ENCODE measurements at places on chromosomes 3 and 15. TPM values are rescaled to one million over a fixed set of nuclear protein-coding genes. Genes with fewer than 3 reads are reported as not detected.

DNA sequence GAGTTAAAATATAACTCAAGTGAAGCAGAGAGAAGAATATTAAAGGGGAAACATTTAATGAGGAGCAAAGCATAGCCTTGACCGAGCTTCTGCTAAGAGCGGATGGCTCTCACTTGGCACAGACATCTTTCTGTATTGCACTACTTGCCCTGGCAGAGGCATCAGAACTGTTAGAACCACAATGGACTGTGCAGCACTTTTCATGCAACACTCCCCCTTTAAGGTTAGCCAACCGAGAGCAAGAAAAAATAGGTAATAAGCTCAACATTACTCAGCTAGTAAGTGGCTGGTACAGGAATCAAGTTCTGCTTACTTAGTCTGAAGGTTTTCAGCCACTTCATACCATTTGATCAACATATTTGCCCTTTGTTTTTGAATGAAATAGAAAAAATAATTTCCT is 33.7 kb downstream of the CRTC3 start:
- DNase-seq, result no peak

DNA sequence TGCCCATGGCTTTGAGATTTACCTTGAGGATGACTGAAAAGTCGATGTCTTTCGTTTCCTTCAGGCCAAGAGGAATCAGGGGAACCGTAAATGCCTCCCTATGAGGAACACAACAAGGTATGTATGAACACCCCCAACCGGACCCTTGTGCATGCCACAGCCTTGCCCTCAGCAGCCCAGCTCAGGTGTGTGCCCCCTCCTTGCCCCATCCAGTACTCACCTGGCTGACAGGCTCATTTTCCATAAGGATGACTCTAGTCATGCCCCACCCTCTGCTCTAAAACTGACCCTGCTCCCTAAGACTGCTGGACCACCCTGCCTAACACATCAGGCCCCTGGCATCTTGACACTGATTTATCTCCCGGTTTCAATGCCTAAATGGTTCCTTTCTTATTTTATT is 270.0 kb downstream of the GOLGA6L6 start:
- no peak for DNase-seq

GRCh38 chr3:157700405-157700804 is 197.2 kb upstream of the VEPH1 start:
- no peak for DNase-seq

DNA sequence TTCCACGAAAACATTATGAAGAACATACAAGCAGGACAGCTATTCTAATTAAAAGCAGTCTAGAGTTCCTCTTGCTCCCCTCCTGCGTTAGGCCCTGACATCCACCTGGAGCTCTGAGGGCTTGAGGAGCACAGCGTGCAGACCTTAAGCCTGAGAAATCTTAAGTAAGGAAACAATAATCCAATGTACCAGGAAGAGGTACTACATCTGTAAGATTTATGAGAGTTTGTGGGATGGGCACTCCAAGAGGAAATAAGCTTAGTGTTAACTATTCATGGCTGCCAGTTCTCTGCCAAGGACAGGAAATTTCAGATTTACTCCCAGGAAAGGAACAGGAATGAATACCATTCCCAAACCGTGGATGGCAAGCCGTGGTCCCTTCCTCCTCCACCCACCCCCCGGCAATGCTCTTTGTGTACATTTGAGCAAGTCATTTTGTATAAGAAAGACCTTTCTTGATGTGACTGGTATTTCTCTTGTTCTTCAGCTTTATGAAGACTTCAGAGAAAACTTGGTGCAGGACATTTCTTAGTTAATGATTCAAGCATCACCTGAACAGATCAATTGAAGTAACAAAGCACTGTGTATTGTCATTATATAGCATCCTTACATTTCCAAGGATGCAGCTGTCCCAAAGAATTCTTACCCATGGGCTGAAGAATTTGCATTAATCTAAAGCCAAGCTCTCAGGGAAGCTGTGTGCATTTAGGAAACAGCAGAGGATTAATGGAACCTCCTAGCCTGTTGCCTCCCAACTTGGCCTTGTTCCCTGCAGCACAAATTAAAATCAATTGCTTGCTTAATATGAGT is 28.8 kb upstream of the VILL start:
- DNase-seq, result peak; percentile 62

- DNase-seq, result no peak
Measured at GRCh38 chr3:186909078-186909853, 21.1 kb upstream of the ST6GAL1 start.

DNA sequence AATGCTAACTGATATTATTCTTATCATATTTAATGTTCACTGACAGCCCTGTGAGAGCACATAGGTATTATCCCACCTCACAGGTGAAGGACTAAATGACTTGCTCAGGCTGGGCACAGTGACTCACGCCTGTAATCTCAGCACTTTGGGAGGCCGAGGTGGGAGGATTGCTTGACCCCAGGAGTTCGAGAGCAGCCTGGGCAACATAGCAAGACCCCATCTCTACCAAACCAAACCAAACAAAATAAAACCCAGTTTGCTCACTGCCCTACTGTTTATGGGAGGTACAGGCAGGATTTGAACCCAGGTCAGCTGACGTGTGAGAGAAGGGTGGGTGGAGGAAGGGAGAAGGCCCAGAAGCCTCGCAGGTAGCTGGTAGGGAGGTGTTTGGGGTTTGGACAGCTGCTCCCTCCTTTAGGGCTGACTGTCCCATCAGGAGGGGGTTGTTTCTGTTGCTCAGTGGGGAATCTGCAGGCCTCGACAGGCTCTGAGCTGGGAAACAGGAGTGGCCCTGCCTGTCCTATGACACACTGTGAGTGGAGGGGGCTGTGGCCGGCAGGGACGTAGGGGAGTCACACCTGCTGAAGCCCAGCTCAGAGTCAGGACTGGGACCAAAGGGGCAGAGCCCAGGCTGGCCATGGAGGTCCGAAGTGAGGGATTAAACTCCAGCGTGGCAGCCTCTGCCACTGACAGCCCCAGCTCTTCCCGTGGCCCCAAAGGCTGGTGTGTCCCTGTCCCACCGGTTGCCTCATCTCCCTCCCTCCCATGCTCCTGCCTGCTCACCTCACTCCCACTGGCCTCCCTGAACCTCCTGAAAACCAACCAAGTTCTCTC is 25.3 kb downstream of the BHLHE40 start:
- DNase-seq, result no peak

- DNase-seq, result no peak
Measured at GRCh38 chr3:53817809-53818208, 28.4 kb downstream of the CHDH start.

- DNase-seq, result no peak
Measured at GRCh38 chr3:32583708-32584107, 13.1 kb upstream of the DYNC1LI1 start.

GRCh38 chr3:81974751-81975150 is 213.3 kb upstream of the GBE1 start:
- no peak for DNase-seq

GRCh38 chr3:160090653-160091052 is 102.0 kb downstream of the IL12A start:
- DNase-seq, result no peak

DNA sequence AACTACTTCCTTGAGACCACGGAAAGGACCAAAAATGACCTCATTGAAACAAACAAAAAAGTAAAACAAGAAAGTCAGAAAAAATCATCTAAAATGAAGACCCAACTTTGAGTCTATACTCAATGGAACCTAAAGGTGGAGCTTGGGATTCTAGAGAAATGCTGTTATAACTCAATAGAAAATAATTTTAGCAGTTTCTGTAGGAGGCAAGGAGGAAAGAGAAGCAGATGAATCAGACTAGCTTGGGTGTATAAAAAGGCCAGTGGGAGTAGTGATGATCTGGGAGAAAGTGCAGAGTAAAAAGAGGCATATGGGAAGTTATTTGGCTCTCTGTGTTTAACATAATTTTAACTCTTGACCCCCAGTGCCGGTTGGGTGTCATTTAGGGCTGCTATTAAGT is 94.4 kb downstream of the TMCO5A start:
- peak; percentile 13 for DNase-seq

The CCDC13 gene
- total RNA-seq, result 0.17 TPM

The CPLX3 gene
- not detected for total RNA-seq

The KLHL6 gene
- not detected for total RNA-seq

The GOLGA8G gene
- 0.05 TPM for total RNA-seq

The ANKRD34C gene
- not detected for total RNA-seq

The SLC9C1 gene
- total RNA-seq, result 1.7 TPM

The ESYT3 gene
- 1.2 TPM for total RNA-seq

The FEZF2 gene
- not detected for total RNA-seq

Measured in renal cortical epithelial cell (primary cell).